Activated CD8-positive, alpha-beta memory T cell treated with anti-CD3 and anti-CD28 coated beads, Interleukin-2, amount 10 ng/mL, durations not matched to agents 7 days and 5 days (primary cell): ENCODE measurements at places on chromosomes 2 and 18. TPM values are rescaled to one million over a fixed set of nuclear protein-coding genes. Genes with fewer than 3 reads are reported as not detected.
A peak's percentile ranks its signal among the peaks of the same experiment; 100 is the strongest.

SERPINB10 gene
- not detected for total RNA-seq

LTBP1 gene
- 0.37 TPM for total RNA-seq

AP1S3 gene
- 13.5 TPM for total RNA-seq

CDC42EP3 gene
- total RNA-seq, result 32.5 TPM

ST6GAL2 gene
- total RNA-seq, result not detected

GPATCH11 gene
- 9.9 TPM for total RNA-seq

CHMP1B gene
- 23.4 TPM for total RNA-seq

DLX1 gene
- not detected for total RNA-seq

GDF7 gene
- total RNA-seq, result not detected

ATOH8 gene
- 0.12 TPM for total RNA-seq

GRCh38 chr2:26195040-26195984, 22.4 kb downstream of the GAREM2 start:
- no peak for DNase-seq

DNA sequence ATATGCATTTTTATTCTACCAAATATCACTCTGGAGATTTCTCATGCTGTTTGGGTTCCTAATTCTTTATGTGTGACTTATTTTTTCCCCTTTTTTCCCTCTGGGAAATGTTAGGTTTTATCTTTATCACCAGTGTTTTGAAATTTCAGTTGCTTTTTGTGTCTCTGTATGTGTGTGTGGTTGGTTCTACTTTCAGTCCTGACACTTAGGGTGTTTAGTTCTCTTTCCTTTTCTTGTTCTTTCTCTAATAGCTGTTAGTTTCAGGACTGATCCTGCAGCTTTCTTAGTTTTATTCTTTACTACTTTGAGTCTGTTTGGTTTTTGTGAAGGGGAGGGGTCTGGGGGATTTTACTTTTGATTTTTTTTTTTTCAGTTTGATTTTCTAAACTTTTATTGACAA, 23.1 kb downstream of the PPM1B start:
- no peak for DNase-seq

- DNase-seq, result no peak
Observed at GRCh38 chr2:222307143-222307756, 8.5 kb upstream of the PAX3 start.

DNA sequence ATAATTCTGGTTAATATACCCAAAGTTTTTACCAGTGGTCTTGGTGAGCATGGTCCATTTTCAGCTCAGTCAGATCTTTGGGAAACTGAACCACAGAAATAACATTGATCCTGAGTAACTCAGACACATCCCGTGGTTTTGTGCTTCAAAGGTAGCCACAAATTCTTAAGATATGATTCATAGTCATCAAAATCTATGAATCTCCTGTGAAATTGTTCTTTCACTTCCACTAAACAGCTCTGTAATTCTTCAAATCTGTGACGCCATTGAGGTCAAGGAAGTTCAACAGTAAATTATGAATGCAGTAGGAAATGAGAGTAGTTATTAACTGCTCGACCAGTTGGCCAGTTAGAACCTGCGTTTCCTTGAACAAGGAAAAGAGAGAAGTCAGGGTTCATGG, 147.3 kb downstream of the IRS1 start:
- DNase-seq, result no peak

- DNase-seq, result no peak
Observed at GRCh38 chr2:175037941-175038340, 32.8 kb upstream of the CHN1 start.

GRCh38 chr2:58137221-58137620, 90.6 kb downstream of the VRK2 start:
- no peak for DNase-seq

DNA sequence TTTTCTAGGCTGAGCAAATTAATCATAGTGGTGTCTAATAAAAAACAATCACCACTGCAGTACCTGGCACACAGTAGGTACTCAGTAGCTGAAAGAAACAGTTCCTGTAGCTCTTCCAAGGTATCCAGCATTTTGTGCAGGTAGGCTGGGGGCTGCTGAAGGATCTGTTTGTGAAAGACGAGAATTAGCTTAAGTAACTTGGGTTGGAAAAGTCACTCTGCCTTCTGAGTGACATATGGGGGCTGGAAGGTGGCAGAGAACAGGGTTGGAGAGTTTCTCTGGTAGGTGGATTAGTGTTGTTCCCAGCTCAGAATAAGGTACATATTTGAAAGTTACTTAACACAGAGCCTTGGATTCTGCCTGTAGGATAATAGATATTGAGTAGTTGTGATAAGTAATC, 72.8 kb downstream of the FMNL2 start:
- no peak for DNase-seq

- no peak for DNase-seq
Observed at GRCh38 chr2:158676696-158677095, 118.4 kb upstream of the DAPL1 start.

DNA sequence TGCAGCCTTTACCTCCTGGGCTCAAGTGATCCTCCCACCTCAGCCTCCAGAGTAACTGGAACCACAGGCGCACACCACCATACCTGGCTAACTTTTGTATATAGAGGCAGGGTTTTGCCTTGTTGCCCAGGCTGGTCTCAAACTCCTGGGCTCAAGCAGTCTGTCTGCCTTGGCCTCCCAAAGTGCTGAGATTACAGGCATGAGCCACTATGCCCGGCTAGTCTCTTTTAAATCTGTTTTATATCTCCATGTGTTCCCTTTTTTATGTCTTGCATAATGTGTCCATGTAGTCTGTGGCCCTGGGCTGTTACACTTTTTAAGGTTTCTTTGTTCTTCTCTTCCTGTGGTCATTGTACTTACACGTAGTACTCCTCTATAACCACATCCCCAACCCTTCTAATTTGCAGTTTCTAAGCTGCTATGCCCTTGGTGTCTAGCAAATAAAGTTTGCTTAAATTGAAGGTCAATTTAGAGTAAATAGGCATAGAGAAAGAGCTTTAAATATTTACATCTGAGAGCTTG, 168.2 kb downstream of the MCFD2 start:
- DNase-seq, result no peak

- no peak for DNase-seq
Observed at GRCh38 chr2:99555404-99555803, 65.6 kb upstream of the REV1 start.

DNA sequence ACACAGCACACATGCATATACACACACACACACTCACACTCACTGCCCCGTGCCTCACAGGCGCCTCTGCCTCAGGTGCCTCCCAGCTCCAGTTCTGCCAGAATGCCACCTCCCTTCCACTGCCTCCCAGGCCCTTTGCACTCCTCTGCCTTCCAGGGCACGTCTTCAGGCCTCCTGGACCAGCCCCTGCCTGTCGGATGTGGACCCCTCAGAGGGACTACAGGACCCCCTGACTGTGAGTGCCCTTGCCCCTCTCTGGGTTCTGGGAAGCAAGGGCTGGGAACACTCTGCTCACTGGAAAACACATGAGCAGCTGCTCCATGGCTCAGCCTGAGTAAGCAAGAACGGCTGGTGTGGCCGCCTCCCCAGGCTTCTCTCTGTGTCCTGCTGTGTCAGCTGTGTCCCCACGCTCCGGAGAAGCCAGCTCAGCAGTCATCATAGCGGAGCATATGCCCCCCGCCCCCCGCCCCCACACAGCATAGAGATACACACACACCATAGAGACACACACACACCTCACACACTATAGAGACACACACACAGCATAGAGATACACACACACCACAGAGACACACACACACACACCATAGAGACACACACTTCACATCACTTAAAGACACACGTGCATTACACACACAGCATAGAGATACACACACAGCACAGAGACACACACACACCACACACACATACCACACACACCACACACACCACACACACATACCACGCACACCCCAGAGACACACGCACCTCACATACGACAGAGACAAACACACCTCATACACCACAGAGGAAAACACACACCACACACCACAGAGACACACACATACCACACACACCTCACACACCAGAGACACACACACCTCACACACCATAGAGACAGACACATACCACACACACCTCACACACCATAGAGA, 271.3 kb downstream of the CYRIA start:
- no peak for DNase-seq

DNA sequence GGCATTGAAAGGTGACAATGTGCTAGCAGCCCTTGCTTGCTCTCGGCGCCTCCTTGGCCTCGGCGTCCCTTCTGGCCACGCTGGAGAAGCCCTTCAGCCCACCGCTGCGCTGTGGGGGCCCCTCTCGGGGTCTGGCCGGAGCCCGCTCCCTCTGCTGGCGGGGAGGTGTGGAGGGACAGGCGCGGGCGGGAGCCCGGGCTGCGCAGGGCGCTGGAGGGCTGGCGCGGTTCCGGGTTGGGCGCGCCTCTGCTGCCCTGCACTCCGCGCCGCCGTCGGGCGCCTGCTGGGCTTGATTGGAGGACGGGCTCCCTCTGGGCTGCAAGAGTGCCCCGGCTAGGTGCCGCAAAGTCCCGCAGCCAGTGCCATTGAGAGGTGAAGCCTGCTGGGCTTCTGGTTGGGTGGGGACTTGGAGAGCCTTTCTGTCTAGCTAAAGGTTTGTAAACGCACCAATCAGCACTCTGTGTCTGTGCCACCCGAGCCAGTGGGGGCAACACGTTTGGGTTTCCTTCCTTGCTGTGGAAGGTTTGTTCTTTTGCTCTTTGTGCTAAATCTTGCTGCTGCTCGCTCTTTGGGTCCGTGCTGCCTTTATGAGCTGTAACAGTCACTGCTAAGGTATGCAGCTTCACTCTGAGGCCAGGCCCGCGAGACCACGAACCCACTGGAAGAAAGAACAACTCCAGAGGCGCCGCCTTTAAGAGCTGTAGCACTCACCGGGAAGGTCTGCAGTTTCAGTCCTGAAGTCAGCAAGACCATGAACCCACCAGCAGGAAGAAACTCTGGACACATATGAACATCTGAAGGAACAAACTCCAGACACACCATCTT, 14.8 kb upstream of the IMP4 start:
- no peak for DNase-seq

- DNase-seq, result no peak
Observed at GRCh38 chr2:104938231-104938941, 84.5 kb downstream of the POU3F3 start.

- DNase-seq, result no peak
Observed at GRCh38 chr2:192208848-192209247, 14.1 kb upstream of the TMEFF2 start.

GRCh38 chr2:119282996-119283511, 59.4 kb downstream of the STEAP3 start:
- no peak for DNase-seq

GRCh38 chr2:27723372-27724144, 48.0 kb upstream of the MRPL33 start:
- DNase-seq, result no peak

- DNase-seq, result no peak
Observed at GRCh38 chr2:180840641-180841040, 139.8 kb upstream of the UBE2E3 start.

DNA sequence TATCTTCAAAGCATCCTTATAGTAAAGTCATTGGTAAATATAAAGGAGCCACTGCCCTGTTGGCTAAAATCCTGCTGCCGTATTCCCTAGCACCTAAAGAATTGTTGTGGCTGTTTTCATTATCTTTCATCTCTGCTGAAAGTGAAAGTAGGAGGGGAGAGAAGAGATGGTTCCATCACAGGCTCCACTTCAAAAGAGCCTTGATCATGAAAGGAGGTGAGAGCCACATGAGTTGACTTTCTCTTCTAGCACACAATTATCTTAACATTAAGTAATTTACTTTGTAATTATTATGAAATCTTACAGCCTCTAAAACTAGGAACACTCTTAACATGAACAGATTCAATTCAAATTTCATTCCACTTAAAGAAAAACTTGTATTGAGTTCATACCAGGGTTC, 1050.9 kb upstream of the LRRTM1 start:
- DNase-seq, result no peak

GRCh38 chr18:61896757-61897156, 4.0 kb upstream of the RNF152 start:
- no peak for DNase-seq

DNA sequence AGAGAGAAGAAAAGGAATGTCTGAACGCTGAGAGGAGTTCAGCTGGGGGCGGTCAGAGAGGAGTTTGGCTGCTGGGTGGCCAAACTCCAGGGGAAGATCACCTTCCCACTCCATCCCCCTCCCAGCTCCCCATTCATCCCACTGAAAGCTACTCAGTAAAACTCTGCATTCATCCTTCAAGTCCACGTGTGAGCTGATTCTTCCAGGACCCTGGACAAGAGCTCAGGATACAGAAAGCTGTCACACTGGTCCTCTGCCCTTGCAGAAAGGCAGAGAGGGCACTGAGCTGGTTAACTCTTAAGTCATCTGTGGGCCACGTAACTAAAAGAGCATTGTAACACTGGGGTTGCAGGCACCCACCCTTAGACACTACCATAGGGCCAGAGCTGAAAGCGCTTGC, 132.1 kb upstream of the ARL4C start:
- peak; percentile 29 for DNase-seq

DNA sequence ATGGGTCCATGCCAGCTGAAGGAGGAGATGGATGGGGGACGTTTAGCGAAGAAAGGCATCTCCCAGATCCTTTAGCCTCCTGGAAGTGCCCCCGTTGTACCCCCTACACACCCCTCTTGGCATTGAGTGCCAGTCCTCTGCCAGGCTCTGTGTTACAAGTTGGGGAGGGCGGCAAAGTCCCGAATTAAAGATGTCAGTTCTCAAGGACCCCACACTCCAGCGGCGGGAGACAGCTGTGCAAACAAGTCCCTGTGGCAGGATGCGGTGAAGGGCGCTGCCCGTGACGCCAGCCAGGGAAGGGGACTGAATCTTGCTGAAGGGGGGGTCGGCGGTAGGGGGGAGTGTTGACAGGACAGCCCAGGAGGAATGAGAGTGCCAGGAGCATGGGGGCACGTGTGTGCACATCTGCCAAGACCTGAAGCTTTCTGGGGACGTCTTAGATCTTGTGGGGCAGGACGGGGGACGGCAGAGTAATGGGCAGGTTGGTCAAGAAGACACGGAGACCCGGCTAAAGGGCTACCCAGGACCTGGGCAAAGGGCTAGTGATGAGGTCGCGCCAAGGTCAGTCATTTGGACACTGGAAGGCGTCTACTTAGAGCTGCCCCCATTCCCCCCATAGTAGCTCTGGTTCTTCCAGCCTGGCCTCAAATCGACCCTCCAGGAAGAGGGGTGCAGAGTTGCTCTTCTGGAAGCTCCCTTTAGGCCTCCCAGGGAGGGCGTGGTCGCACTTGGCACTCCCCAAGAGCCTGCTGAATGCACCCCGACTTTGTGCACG, 2.8 kb upstream of the CTDSP1 start:
- peak; percentile 93 for DNase-seq

GRCh38 chr18:8685141-8685913, 20.0 kb upstream of the MTCL1 start:
- DNase-seq, result no peak

GRCh38 chr2:60213865-60214625, 339.4 kb downstream of the BCL11A start:
- DNase-seq, result no peak

GRCh38 chr2:71783215-71783614, 329.9 kb downstream of the DYSF start:
- DNase-seq, result no peak

GRCh38 chr2:150522269-150522668, 34.8 kb upstream of the RND3 start:
- no peak for DNase-seq

GRCh38 chr2:167880415-167880814, 367.0 kb downstream of the STK39 start:
- no peak for DNase-seq

GRCh38 chr2:170002096-170002495, 174.8 kb downstream of the UBR3 start:
- DNase-seq, result no peak
